ENCODE measurements at places on chromosomes 7 and 10.

GRCh38 chr7:107017965-107018719, 26.4 kb upstream of the PRKAR2B start:
- no peak for DNase-seq

DNA sequence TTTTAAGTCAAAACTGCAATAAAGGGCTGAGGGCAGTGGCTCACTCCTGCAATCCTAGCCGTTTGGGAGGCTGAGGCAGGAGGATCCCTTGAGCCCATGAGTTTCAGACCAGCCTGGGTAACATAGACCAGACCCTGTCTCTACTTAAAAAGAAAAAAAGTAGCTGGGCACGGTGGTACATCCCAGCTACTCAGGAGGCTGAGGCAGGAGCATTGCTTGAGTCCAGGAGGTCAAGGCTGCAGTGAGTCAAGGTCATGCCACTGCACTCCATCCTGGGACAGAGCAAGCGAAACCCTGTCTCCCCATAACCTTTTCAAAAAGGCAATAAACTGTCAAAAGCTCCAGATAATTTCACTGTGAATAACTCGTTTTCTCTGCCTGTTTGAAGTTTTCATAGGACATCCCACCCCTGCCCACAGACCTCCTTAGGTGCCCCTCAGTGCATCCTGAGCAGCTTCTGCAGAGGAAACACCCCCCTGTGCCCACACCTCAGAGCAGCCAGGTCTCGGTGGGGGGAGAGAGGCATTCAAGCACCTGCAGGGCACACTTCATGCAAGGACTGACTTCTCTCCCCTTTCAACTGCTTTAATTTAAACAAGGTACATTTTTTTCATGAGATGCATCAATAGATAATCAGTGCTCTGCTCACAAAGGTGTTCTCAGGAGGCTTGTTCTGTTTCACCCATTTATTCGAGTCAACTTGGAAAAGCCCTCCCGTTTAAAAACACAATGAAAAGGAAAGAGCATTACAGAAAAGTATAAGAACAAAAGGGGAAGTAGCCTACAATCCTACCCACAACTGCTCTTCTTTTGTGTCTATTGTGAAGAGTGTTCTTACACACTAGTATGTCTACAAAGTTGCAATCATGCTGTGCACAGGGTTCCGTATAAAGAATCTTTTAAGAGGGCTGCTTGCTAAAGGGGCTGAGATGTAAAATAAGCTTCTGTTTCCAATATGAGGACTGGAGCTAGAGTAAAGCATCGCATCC, 104.9 kb downstream of the KMT2E start:
- no peak for DNase-seq

DNA sequence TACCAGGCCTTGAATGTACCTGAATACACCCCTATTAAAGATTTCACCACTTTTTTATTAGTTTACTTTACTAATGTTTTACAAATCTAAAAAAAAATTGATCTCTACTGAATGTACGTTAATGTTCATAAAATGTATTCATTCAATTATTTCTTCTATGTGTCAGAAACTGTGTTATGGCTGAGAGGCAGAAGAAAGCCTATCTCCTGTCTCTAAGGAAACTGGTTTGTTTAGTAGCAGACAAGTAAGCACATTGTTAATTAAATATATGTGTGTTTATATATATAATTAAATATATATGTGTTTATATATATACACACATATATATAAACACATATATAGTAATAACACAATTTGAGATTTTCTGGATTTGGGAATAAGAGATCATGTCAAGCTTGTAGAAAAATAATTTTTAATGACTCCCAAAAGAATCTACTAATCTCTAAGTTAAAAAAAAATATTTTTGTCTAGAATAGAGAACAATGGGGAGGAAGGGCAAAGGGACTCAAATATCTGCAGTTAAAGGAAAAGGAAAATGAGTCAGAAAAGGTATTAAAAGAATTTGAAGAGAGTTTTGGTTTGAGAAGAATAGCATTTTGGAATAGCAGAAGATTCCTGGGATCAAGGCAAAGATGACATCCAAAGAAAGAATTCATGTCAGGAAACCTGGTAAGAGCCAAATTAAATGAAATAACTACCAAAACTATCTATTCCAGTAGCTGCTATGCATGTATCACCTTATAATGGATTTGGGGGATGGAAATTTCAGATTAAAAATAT, 92.1 kb downstream of the CH25H start:
- DNase-seq: no peak

GRCh38 chr10:128950159-128950915, 516.7 kb upstream of the MGMT start:
- no peak for DNase-seq

GRCh38 chr7:121294448-121294992, 34.3 kb upstream of the WNT16 start:
- no peak for DNase-seq

- DNase-seq: no peak
Observed at GRCh38 chr7:143233816-143234532, 12.1 kb downstream of the TAS2R40 start.

GRCh38 chr10:130481936-130482335, 345.7 kb downstream of the GLRX3 start:
- DNase-seq: no peak

DNA sequence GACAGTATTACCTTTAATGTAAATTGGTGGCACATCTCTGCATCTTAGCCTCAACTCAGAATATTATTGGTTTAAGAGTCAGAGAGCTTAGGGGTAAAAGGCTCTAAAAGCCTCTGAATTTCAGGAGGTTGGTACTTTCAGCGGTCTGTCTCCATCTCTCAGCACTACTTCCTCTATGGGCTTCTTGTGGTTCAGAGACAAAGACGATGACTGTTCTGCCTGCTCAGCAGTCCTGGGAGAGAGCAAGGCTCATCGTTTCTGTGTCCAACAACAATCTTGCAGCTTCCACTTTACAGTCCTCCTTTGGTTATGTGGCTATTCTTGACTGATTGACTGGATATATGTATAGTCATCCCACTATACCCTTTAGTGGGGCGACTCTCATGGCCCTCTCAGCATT, 394.7 kb downstream of the AUTS2 start:
- DNase-seq: no peak

DNA sequence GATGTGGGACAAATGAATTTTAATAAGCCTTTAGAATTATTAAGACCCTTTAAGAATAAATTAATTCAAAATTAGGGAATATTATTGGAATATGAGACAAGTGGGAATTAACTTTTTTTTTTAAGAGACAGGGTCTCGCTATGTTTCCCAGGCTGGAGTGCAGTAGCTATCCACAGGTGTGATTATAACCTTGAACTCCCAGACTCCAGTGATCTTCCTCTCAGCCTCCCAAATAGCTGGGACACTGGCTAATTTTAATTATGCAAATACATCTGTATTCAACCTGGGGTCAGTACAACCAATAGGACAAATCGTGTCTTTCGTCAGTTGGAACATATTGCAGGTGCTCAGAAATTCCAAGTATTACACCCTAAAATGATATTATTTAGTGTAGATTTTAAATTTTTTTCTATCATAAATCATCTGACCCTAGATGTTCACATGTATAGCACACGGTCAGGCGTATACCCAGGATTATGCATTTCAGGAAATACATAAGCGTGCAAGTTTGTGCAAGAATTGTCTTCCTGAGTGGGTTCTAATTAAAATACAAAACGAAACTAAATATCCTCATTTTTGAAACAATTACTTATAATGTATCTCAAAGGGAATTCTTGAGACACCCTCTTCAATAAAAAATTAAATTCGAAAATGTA, 1.2 kb downstream of the NT5C3A start:
- DNase-seq: no peak

GRCh38 chr7:150968734-150969372, 9.3 kb downstream of the KCNH2 start:
- no peak for DNase-seq

- DNase-seq: peak; percentile 14
Observed at GRCh38 chr10:59234194-59234593, 57.8 kb downstream of the PHYHIPL start.
